ENCODE measurements at places on chromosomes 7 and 10. TPM values are rescaled to one million over a fixed set of nuclear protein-coding genes. Genes with fewer than 3 reads are reported as not detected.

CCL24 gene
- total RNA-seq: not detected

TMEM213 gene
- total RNA-seq: not detected

PLAU gene
- 0.98 TPM for total RNA-seq

KRIT1 gene
- 68.4 TPM for total RNA-seq

ZNF239 gene
- 16.5 TPM for total RNA-seq

TYSND1 gene
- 5.2 TPM for total RNA-seq

SEC61A2 gene
- 53.6 TPM for total RNA-seq

NODAL gene
- total RNA-seq: 2.0 TPM

DRGX gene
- not detected for total RNA-seq
